ENCODE measurements at places on chromosomes 13 and 19.

DNA sequence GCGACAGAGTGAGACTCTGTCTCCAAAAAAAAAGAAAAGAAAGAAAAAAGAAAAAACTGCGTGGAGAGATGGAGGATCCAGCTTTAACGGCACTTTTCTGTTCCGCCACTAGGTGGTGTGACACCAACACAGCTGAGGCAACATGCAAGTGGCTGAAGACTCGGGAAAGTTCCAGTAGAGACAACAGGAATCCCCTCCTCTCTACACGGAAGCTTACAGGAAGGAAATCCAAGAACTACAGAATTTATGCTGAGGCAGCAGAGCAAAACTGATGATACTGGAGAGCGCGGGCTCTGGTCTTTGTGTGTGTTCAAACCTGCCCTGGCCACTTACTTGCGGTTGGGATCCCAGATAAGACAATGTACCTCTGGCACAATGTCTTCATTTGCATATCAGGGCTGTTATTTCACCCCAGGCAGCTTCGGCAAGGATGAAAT lies 9.9 kb downstream of the RANBP3 start:
- no peak for DNase-seq

DNA sequence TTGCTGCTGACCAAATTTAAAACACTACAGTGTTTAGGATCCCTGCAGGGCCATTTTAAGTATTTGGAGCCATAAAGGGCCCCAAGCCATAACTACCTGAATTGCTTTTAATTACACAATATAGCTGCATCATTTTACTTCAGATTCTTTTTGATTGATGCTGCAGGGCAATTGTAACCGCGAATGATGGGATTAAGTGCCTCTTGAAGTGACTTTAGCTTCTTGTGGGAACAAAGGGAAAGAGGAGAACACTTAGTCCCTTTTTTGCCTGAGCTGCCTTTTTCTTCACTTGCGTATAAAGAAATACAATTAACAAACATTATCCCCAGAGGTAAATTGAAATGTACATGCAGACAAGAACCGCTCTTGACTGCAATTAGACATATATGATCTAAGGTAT lies 228.5 kb downstream of the ZIC5 start:
- DNase-seq, result no peak

- DNase-seq, result no peak
Observed at GRCh38 chr13:38223089-38223488, 126.6 kb upstream of the UFM1 start.

GRCh38 chr13:39498471-39499114 lies 104.4 kb downstream of the LHFPL6 start:
- DNase-seq, result no peak

DNA sequence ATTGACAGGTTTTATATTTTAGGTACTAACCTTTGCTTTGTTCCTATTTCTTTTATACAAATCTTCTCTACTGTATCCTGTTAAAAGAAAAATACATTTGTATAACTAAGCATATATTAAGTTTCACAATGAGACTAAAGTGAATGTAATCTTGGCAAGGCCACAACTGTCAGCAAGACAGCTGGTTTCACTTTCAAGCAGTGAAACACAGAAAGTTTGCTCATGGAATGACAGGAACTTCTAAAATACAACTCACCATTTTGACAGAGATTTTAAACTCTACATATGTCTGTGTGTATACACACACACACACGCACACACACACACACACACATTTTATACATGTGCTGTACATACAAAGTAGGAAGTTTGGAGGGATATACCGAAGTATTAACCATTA lies 53.3 kb downstream of the PARP4 start:
- DNase-seq, result peak; percentile 34

DNA sequence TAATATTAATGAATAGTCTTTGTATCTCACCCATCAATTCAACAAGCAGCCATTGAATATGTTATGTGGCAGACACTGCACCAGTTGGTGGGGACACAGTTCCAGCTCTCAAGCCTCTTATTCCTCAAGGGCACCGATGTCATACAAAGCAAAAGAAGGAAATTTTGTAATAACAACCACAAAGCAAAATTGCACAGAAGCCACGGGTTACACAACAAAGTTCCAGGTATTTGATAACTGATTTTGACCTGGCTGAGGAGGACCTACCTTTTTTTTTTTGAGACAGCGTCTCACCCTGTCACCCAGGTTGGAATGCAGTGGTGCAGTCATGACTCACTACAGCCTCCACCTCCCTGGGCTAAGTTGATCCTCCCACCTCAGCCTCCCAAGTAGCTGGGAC lies 266.7 kb downstream of the FOXO1 start:
- no peak for DNase-seq

DNA sequence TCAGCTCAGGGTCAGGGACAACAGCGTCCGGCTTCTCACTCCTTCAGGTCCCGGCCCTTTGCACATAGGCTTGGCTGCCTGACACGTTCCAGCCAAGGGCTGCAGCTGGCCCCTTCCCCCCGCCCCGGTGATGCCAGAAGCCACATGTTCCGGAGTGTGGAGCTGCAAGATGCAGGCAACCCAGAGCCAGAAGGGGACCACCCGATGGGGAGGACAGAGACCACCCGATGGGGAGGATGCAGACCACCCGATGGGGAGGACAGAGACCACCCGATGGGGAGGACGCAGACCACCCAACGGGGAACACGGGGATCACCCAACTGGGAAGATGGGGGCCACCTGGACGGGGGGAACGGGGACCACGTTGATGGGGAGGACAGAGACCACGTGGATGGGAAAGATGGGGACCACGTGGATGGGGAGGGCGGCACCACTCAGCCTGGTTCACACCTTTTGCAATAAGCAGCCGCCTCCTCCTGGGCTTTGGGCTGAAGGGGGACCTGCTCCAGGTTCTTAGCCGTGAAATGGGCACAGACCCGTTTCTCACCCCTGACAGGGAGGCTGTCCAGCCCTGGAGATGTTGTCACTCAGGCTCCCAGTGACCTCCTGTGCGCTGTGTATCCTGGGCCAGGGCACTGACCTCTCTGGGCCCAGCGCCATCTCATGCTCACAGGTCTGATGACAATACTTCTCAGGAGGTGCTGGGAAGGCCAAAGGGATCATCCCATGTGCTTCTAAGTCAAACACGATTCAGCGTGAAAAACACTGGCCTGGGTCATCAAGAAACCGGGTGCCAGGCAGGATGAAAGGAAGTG lies 34.5 kb downstream of the C13orf46 start:
- DNase-seq, result no peak

DNA sequence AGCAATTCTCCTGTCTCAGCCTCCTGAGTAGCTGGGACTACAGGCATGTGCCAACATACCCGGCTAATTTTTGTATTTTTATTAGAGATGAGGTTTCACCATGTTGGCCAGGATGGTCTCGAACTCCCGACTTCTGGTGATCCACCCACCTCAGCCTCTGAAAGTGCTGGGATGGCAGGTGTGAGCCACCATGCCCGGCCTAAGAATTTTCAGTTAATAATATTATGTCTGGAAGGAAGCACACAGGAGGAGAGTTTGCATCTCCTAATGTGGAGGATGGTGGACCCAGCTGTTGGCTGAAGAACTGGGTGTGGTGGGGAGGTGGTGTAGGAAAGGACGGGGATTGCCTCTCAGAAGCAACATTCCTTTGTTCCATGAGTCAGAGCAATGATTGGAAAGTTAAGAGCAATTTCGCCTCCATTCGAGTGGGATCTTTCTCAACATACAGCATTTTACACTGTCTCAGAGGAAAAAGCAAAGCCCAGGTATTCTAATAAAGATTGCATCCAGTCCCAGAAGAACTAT lies 11.9 kb downstream of the PDCD2L start:
- no peak for DNase-seq

GRCh38 chr13:76764429-76764828 lies 121.8 kb downstream of the KCTD12 start:
- no peak for DNase-seq

DNA sequence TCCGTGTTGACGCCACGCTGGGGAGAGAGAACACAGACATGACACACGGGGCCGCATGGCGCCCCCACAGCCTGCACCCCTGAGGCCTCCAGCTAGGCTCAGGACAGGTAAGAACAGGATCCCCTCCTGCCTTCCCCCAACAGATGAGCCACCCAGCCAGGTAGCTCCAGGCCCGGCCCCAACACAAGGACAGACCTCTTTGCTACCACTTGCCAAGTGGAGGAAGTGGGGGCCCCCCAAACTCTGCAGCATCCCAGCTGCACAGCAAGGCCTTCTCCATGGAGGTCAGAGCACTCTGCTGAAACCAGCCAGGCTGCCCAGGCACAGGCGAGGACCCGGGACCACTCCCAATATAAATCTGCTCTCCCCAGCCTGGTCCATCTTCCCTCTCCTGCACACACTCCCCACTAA lies 31.5 kb downstream of the PEPD start:
- no peak for DNase-seq

- DNase-seq, result no peak
Observed at GRCh38 chr13:33193428-33193974, 92.1 kb downstream of the STARD13 start.
